Esophagus mucosa (tissue), 1 donor: ENCODE measurements at places on chromosomes 7 and 10.

DNA sequence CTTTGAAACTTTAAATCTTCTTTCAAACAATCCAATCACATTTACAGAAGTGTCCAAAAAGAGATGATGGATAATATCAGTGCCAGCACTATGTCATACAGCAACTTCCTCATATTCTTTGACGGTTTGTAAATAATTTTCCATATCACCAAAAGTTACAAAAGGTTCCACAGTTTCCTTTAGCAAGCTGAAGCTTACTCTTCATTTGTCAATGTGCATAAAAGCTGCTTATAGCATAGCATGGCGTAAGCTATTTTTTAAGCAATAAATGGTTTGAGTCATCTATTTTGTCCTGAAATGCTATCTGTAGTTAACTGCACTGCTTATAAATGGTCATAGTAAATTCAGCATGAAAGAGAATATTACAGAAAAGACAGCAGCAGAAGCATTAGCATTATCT is 95.1 kb downstream of the ETV1 start:
- no peak for ATAC-seq

GRCh38 chr10:29767968-29768367 is 133.2 kb upstream of the SVIL start:
- no peak for ATAC-seq

DNA sequence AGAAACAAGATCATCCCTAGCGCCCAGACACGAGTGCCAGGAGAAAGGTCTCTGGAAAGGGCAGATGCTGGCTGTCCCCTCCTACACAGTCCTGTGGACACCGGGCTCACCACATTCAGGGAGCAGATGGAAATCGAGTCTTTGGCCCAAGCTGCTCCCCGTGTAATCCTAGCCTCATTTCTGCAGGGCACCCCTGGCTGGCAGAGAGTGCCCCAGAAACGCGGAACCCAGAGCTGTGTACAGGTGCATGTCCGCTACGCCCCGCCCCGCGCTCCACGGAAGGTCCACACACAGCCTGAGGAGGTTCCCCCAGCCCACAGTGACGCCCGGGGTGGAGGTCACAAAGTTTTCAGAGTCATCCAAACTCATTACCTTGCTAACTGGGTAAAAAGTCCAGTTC is 202.8 kb downstream of the MAD1L1 start:
- no peak for ATAC-seq

GRCh38 chr10:103284170-103284569 is 7.2 kb downstream of the INA start:
- no peak for ATAC-seq

DNA sequence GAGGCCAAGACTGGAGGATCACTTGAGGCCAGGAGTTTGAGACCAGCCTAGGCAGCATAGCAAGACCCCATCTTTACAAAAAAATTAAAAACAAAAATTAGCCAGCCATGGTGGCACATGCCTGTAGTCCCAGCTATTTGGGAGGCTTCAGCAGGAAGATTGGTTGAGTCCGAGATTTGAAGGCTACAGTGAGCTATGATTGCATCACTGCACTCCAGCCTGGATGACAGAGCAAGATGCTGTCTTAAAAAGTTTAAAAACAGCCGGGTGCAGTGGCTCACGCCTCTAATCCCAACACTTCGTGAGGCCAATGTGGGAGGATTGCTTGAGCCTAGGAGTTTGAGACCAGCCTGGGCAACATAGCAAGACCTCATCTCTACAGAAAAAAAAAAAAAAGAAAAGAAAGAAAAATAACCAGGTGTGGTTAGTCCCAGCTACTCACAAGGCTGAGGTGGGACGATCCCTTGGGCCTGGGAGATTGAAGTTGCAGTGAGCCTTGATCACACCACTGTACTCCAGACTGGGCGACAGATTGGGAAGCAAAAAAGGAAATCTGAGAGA is 44.7 kb downstream of the ZAN start:
- no peak for ATAC-seq

- no peak for ATAC-seq
Measured at GRCh38 chr10:5376450-5376849, 11.7 kb downstream of the UCN3 start.

DNA sequence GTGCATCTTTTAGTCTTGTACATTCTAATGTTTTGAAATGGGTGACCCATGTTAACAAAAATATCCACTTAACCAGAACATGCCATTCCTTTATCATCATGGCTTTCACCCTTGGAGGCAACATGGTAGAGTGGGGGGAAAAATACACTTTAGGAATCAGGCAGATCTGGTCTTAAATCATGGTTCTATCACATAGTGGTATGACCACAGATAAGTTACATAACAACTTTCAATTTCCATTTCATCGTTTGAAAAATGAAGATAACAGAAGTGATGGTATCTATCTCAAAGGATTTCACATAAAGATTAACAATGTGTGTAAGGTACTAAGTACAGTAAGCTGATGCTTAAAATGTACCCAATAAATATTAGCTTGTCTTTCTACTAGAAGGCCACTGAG is 19.0 kb downstream of the TMEM168 start:
- no peak for ATAC-seq

GRCh38 chr10:72252972-72253371 is 20.8 kb upstream of the DDIT4 start:
- no peak for ATAC-seq

- no peak for ATAC-seq
Measured at GRCh38 chr10:68869623-68870022, 31.5 kb upstream of the DDX50 start.

DNA sequence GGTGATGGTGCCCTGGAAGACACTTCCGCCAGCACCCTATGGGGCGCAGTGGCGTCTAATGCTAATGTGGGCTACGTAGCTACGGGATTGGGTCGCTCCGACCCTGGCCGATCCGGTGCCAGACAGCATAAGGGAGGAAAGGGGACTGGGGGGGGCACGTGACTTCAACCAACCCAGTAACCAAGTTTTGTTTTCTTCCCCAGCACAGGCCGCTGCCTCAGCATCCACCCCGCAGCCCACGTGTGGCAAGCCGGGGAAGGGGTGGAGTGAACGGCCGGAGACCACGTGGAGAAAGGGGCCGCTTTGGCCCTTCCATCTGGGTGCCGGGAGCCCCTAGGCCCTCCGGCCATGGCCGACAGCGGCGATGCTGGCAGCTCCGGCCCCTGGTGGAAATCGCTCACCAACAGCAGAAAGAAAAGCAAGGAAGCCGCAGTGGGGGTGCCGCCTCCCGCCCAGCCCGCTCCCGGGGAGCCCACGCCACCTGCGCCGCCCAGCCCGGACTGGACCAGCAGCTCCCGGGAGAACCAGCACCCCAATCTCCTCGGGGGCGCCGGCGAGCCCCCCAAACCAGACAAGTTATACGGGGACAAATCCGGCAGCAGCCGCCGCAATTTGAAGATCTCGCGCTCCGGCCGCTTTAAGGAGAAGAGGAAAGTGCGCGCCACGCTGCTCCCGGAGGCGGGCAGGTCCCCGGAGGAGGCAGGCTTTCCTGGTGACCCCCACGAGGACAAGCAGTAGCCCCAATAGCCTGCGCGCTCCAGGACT is 2.5 kb downstream of the PRR15 start:
- ATAC-seq: peak; percentile 4

DNA sequence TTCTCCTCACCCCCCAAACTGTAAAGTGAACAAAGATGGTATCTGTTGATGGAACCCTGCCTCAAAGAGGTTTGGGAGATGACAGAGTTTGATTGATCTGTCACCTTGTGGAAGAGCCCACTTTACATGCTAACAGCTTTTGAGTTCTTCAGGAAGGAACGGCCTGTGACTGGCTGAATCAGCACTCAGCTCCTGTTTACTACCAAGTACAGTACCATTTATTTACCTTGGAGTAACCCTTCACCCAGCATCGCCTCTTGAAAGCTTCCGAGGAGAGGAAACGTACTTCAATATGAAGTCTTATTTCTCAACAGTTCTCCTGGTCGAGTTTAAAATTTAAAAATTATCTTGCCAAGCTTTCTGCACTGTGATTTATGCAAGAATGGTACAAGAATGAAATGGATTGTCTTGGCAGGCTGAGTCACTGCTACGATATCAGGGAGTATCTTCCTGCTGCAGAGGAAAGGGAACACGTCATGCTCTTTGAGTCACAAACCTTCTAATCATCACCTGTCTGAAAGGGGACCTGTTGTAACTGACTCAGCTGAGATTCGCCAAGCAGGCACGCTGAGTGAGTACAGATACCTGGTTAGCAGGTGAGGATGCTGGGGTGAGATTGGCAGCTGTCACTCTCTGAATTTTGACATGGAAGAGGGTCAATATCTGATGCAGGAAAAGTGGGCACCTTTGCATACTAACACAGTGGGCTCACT is 30.1 kb downstream of the KLF6 start:
- ATAC-seq: peak; percentile 94

- peak; percentile 16 for ATAC-seq
Measured at GRCh38 chr7:1986366-1987083, 246.2 kb downstream of the MAD1L1 start.

DNA sequence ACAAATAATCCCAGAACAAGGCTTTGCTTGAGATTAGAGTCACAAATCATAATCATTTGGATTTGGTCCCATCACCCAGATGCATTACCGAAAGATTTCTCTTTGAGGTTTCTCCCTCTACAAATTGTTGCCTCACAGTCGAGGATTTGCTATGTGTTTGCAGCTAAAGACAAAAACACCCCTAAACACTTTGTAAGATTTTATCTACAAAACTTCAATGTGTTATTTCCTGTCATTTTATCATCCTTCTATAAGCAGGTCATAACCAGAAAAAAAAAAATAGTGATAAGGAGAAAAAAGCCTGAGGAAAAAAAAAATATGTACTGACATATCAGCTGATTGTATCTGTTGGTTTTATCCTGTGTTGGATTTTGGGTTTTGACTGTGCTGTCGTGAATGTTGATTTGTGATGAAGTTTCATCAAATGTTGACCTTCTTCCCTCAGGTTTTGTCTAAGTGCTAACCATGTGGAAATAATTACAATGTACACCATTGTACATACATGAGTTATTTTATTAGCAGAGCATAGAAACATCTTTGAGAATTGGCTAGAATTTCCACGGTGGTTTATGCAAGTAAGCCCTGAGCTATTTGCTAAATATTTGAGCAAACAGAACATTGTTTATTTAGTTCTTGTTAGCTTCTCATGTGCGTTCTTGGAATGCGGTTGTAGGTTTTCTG is 274.4 kb downstream of the NEBL start:
- no peak for ATAC-seq

- no peak for ATAC-seq
Measured at GRCh38 chr10:36765782-36766414, 359.5 kb upstream of the ANKRD30A start.

DNA sequence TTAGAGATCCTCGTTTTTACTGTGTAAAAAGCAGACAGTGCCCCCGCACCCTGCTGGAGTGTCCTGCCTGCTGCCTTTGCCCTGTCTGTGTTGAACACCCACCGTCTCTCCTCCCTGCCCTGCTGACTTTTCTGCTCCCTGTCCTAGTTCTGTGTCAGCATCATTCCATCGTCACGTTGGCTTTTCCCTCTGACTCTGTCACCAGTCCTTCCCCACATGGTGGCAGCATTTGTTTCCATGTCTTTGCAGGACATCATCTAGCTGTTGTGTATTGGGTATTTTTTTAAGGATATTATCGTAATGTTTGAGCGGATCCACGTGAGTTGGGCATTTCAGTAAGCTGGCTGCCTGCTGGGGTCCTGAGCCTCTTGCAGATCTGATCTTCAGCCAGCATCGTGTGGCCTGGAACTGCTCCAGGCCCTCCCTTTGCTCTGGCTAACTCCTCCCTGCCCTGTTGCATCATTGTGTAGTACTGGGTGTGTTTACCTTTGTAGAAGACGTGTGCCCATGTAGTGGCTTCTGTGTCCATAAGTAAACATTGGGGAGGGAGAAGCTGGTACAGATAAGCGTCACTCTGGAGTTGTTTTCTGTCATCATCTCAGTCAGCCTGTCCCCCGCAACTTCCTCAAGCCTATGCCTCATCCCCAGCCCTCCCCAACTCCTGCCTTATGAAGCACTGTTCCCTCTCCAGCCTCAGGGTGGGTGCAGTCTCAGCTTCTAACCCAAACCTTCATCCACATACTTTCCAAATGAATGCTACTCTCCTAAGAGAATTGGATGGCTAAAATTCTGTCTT is 44.3 kb downstream of the TRRAP start:
- peak; percentile 77 for ATAC-seq

- ATAC-seq: no peak
Measured at GRCh38 chr10:130935128-130935439, 376.4 kb downstream of the TCERG1L start.

DNA sequence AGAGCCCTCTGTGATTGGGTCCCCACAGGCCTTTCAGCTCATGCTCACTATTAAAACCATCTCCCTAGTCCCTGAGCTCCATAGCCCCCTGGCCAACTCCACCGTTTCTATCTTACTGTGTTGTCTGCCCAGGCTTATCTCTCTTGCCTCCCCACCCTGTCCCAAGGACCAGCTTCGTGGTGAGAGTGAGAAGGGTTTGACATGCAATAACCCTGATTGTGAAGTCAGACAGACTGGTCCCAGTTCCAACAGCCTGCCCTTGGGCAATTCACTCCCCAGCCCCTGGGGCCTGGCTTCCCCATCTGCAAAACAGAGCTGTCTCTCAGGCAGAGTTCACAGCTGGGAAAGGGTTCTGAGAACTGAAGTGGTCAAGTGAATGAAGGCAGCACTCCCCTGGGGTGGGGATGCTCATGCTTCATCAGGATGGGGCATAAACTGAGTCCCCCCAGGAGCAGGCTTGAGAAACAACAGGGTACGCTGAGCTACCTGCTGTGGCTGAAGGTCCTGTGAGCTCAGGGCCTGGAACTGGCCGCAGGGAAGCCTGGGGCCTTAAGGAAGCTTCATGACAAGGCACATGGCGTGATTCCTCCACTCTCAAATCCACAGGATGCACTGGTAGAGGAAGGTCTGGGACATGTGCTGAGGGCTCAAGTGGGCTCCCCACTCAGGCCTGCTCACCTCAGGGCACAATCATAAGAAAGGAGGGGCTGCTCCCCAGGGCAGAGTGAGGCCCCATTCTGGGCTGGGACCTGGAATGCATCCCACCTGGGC is 1.8 kb upstream of the PPIF start:
- no peak for ATAC-seq

DNA sequence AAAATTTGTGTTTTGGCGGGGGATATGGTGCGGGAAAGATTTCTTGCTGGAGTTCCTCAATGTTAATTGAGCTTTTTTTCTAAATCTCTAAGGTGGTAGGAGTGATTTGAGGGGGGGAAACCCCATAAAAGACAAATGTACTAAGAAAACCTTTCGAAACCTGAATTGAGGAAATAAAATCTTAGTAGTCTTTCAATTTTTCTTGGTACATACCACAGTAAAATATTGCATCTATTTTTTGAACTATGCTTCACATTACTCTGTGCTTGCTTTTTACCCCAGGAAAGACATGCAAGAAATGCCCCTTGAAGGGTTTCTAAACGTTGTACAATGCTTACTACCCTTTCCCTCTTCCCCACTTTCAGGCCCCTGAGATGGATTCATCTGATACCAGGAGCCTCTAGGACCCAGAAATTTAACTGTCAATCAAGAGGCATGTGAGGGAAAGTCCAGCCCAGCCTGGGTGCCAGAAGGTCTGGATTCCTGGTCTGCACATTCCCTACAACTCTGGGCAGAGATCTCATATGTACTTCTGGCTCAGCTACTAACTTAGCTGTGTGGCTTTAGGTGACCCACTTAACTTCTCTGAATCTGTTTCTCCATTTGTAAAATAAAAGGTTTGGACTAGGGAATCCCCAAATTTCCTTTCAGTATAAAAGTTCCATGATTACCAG is 5.8 kb upstream of the PDCD4 start:
- ATAC-seq: no peak

GRCh38 chr10:121694327-121694965 is 96.2 kb upstream of the FGFR2 start:
- ATAC-seq: peak; percentile 59

GRCh38 chr10:10626734-10627133 is 390.9 kb upstream of the CELF2 start:
- ATAC-seq: no peak

GRCh38 chr10:79381804-79382221 is 34.5 kb downstream of the PPIF start:
- ATAC-seq: no peak
